ENCODE measurements at places on chromosomes 2 and 18. TPM values are rescaled to one million over a fixed set of nuclear protein-coding genes. Genes with fewer than 3 reads are reported as not detected.
A peak's percentile ranks its signal among the peaks of the same experiment; 100 is the strongest.

GRCh38 chr2:204670124-204670523, 124.8 kb downstream of the PARD3B start:
- DNase-seq, result no peak

The NOSTRIN gene
- polyA plus RNA-seq, result 31.8 TPM

DNA sequence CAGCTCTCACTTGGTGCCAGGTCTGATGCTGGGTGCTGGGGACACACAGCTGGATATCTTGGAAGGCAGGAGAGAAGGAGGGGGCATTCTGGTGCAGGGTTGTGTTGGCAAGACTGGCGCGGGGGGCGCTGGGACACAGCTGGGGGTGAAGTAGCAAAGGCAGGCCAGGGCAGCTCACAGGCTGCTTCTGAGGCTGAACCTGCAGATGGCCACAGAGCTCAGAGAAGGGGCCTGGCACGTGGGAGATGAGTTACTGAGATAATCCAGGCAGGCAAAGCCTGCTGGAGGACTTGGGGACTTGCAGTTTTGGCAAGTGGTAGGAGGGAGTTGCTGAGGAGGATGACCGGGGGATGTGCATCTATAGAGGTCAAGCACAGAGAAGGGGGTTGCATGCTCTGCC, 16.2 kb upstream of the DGKD start:
- no peak for DNase-seq

The CCDC68 gene
- 8.9 TPM for polyA plus RNA-seq

- no peak for DNase-seq
Measured at GRCh38 chr18:74493689-74494088, 2.5 kb upstream of the CNDP2 start.

- DNase-seq, result no peak
Measured at GRCh38 chr2:182101263-182101662, 115.6 kb downstream of the PPP1R1C start.

DNA sequence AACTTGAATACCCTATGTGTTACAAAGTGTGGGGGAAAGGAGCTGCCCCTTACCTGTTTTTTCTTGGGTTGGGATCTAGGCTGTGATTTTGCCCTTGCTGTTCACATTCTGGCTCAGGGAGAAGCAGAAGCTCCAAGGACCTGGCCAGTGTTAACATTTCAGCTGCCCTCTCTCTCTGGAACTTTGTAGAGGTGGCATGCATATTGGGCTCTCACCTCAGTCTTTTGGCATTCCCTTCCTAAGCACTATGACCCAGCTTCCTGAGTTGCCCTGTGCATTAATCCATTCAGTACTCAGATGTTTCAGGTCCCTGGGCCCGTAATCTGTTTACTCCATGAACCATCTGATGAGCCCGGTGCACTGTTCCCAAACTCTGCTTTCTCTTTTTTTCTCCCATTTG, 12.1 kb downstream of the LCLAT1 start:
- no peak for DNase-seq

- no peak for DNase-seq
Measured at GRCh38 chr2:158923180-158923594, 45.3 kb upstream of the TANC1 start.

DNA sequence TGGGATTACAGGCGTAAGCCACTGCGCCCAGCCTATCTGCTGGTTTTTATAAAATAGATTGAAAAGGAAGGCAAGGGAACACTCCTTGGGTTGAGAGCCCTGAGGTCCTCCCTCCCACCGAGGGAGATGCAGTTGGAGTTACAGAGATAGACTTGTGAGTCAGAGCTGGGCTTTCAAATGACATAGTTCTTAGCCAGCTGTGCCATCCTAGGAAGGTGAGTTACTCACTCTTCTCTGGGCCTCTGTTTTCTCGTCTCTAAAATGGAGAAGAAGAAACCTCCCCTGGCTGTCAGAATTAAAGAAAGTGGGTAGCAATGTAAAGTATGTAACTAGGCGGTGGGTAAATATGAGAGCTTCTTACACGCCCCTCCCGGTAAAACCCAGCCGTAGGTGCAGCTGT, 2.4 kb downstream of the LRRFIP1 start:
- no peak for DNase-seq

DNA sequence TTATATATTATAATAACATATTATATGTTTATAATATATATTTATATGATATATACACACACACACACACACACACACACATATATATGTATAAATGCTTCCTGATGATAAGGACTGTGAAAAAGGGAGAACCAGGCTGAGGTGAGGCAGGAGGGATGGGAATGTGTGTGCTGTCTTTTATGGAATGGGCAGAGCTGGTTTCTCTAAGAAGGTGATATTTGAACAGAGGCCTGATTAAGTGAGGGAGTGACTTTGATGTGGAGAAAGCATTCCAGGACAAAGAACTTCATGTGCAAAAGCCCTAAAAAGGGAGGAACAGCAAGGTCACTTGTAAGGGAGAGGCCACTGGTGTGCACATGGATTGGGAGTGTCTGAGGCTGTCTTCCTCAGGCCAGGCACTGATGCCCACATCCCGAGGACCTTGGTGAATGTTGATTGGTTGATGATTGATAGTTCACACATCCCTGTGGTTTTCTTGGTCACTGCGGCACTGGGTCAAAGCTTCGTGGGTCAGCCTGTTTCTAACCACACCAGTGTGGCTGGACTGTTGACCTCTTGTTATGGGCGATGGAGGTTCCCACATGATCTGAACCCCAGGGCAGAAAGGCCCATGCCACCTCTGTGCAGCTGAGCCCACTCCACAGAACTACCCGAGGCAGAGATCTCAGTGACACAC, 196.9 kb downstream of the MYCN start:
- DNase-seq, result no peak

DNA sequence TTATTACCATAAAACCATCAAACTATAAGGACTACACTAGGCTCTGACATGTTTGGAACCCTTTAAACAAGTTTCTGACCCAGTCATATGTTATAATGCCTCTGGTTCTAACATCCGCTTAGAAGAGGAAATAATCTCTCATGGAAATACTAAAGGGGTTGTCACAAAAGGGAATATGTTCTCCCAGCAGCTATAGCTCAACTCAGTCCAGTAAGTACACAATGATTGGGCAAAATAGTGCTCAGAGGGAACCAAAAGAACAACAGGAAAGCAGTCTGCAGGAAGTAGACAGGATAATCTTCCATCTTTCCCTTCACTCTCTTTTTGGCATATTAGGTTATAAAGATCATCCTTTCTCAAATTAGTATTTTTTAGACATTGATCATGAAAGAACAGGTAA, 4.3 kb downstream of the SRBD1 start:
- DNase-seq, result no peak

The RELCH gene
- polyA plus RNA-seq, result 6.9 TPM

DNA sequence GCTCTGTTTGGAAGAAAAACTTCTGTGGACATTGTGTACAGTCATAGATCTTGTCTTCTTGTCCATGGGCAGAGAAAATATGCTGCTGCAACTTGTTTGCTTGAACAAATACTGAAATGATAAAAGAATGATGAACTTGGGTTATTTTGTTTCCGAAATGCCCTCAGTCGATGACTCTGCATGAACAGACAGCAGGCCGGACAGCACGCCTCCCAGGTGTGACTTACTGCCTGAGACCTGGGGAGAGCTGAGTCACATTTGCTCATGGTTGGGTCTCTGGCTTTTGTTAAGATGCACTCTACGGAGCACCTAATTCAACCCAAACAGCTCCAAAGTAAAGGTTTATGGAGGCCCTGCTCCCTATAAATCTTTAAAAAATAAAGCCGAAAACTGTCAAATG, 262.5 kb downstream of the ZNF521 start:
- no peak for DNase-seq

The NTSR2 gene
- 0.16 TPM for polyA plus RNA-seq

DNA sequence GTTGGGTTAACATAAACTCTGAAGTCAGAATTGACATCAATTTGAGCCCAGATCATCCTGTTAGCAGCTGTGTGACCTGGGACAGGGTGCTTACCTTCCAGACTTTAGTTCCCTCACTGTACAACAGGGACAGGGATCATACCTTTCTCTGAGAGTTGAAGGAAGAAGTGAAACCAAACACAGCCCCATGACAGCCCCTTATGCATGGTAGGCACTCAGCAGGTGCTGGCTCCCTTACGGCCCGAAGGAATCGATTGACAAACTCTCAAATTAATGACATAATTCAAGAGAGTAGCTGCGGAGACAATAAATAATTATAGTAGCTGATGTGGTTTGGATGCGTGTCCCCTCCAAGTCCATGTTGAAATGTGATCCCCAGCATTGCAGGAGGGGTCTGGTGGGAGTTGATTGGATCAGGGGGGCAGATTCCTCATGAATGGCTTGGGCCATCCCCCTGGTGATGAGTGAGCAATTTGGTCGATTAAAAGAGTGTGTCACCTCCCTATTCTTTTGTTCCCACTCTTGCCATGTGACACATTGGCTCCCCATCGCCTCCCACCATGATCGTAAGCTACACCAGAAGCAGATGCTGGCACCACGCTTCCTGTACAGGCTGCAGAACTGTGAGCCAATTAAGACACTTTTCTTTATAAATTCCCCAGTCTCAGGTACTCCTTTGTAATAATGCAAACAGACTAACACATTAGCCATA, 72.4 kb downstream of the ODC1 start:
- peak; percentile 23 for DNase-seq

The PER2 gene
- 3.8 TPM for polyA plus RNA-seq

- no peak for DNase-seq
Measured at GRCh38 chr2:207734264-207734635, 22.8 kb downstream of the CCNYL1 start.

- no peak for DNase-seq
Measured at GRCh38 chr2:62309465-62310091, 113.7 kb downstream of the B3GNT2 start.

DNA sequence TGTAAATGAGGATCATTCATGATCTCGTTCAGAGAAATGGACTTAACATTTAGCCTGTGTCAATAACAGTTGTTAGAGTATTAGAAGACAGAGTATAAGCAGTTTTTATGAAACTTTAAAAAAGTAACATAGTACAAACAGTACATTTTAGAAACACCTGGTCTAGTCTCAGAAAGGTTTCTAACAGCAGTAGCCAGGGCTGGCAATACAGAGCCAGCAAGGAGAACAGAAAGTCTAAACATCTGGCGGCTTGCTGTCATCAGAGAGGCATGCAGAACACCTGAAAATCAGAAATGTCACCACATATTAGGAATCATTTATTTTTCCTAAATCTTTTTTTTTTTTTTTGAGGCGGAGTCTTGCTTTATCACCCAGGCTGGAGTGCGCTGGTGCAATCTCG, 50.1 kb downstream of the RPL31 start:
- no peak for DNase-seq

- no peak for DNase-seq
Measured at GRCh38 chr2:178747767-178748166, 59.5 kb downstream of the TTN start.

DNA sequence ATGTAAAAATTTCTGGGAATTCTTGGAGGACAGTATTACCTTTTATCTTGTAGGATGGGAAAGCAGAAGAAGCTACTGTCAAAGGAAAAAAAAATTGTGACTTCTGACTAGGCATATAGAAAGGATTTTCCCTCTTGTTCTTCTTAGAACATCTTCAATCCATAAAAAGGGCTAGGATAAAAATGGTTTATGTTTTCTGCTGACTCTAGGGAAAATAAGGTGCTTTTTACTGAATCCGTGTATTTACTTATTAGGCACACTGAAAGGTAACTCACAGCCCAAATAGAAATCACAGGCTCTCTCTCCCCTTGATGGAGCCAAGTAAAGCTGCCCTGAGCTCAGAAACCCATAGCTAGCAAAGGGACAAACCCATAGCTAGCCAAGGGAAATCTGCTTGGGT, 74.6 kb downstream of the EPAS1 start:
- no peak for DNase-seq

DNA sequence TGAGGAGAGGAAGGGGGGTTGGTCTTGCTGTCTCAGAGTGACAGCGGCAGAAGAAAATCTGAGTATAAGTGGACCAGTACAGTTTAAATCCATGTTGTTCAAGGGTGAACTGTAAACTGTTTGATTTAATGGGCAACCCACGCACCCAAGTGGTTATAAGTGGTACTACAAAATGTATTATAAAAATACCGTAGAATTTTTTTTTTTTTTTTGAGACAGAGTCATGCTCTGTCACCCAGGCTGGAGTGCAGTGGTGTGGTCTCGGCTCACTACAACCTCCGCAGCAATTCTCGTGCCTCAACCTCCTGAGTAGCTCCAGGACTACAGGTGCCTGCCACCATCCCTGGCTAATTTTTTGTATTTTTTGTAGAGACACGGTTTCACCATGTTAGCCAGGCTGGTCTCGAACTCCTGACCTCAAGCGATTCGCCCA, 2.1 kb upstream of the CHCHD5 start:
- no peak for DNase-seq

The CFAP65 gene
- polyA plus RNA-seq, result not detected

- DNase-seq, result no peak
Measured at GRCh38 chr2:75288760-75289159, 89.4 kb upstream of the TACR1 start.

DNA sequence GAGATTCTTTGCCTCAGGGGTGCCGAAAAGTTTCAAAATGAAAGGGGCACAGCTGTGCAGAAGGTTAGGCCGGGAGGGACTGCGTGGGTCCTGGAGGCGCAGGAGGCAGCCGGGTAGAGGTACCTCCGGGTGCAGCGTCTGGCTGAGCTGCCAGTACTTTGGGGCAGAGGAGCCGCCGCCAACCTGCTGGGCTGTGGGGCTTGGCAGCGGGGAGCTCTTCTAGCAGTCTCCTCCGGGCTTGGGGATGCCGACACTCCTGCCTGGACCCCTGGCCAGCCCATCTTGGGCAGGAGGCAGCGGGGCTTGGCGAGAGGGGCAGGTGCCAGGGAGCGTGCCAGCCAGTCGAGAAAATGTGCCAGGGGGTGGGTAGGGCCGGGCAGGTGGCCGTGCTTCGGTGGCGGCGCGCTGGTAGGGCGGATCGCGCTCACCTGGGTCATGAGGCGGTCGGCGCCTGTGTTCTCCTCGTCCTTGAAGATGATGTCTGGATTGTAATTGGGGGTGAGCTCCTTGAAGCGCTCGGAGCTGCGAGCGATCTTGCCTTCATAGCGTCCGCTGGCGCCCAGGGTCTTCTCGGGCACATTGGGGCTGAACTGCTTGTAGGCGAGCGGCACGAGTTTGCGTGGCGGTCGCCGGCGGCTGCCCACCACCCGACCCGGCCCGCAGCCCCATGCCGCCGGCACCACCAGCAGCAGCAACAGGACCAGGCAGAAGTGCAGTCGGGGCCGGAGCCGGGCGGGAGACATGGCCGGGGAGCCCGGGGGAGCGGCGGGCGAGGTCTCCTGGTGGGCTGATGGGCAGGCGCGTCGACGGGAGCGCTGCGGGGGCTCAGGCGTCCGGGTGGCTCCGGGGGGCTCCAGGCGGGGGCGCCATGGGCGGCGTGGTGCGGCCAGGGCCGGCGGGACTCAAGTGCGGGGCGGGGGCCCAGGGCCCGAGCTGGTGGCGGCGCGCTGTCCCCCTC, 717 bp downstream of the IHH start:
- DNase-seq, result no peak

The DYSF gene
- polyA plus RNA-seq, result 36.7 TPM

DNA sequence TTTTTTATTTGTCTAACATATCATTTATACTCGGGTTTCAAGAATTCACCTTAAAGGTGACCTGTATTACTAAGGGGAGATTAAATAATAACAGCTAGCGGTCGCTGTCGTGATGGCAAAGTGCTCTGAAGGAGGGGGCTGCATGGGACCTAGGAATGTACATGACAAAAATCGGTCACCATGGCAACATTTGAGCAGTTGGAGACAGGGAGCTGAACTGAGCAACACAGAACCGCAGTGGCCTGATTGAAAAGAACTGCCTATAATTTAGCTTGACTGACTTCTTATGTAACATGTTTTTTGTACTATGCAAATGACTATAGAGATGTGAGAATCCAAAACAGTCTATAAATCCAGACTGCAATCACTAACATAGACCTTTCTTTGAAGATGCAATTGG, 34.3 kb upstream of the EPHA4 start:
- no peak for DNase-seq

GRCh38 chr2:150567771-150568301, 80.4 kb upstream of the RND3 start:
- DNase-seq, result no peak

The WDR75 gene
- 12.6 TPM for polyA plus RNA-seq
